ENCODE measurements at places on chromosomes 7 and 10.

- DNase-seq, result no peak
Measured at GRCh38 chr10:79047875-79048638, 20.7 kb upstream of the ZMIZ1 start.

- no peak for DNase-seq
Measured at GRCh38 chr7:66150471-66150870, 35.8 kb downstream of the CRCP start.

DNA sequence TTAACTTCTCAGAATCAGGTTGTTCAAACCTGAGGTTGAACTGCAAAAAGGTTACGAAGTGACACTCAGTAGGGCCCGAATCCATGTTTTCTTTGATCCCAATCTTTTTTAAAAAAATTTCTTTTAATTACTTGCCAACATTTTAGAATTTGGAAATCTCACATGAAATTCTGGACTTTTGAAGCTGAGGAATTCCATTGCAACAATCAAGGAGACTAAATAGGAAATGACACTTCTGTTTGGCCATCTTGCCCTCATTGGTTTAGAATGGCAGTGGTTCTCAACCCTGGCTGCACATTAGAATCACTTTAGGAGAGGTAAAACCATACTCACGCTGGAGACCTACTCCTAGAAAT is 471 bp upstream of the TOMM7 start:
- DNase-seq, result no peak

- DNase-seq, result no peak
Measured at GRCh38 chr7:91067242-91067641, 197.0 kb upstream of the FZD1 start.

- DNase-seq, result no peak
Measured at GRCh38 chr10:11538834-11539190, 72.6 kb downstream of the USP6NL start.

- no peak for DNase-seq
Measured at GRCh38 chr7:138370956-138371355, 89.1 kb upstream of the TRIM24 start.

- DNase-seq, result no peak
Measured at GRCh38 chr10:88915781-88916180, 35.7 kb downstream of the STAMBPL1 start.

DNA sequence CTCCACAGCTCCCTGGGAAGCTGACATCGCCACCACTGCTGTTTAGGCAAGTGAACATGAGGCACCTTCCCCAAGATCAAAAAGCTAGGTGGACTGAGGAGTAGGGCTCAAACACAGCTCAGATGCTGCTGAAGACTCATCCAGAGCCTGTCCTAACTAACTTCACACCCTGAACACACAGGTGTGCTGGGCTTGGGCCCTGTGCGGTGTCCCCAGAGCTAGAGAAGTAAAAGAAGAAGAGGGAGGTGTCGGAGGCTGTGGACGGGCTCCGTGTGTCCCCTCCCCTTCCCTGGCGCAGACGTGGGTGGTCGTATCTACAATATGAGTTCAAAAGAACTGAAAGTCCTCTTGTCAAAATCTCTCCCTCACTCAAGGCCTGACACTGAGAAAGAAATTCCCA is 373.4 kb upstream of the MGMT start:
- no peak for DNase-seq

DNA sequence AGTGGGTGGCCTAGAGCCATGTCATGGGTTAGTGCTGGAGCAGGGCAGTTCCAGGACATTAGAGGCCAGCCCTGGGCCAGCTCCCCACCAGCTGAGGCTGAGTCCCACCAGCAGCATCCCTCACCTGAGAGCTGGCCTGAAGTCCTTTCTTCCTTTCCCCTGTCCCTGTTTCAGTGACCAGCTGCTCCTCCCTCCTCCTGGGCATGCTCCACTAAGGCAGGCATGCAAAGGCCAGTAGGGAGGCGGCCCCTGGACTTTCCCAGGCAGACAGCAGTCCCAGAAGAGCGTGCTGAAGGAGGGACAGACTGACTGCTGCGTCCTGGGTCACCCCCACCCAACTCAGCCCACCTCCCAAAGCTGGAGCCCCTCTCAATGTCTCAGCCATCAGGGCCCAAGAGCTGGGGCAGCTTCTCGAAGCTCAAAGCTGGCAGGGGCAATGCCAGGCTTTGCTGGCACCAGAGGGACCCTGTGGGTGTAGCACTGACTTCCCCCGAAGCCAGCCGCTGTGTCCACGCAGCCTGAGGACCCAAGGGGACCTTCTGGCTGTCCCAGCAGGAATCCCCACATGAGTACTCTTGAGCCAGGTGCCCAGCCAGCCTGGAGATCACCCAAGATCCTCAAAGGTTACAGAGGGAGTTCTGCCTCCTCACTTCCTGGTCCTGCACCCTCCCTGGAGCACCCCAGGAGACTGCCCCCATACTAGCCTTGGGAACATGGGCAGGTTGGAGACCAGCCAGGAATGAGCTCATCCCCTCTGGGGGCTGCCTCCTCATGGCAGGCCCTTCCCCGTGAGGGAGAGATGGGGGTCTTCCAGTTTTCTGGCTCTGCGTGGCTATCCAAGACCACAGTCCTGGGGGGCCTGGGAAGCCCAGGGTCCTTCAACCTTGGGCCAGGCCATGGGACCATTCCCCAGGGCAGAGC is 35.2 kb upstream of the RET start:
- DNase-seq, result no peak

- DNase-seq, result no peak
Measured at GRCh38 chr7:1271046-1271445, 38.4 kb downstream of the UNCX start.

- DNase-seq, result no peak
Measured at GRCh38 chr10:103692952-103693811, 162.2 kb downstream of the SH3PXD2A start.

DNA sequence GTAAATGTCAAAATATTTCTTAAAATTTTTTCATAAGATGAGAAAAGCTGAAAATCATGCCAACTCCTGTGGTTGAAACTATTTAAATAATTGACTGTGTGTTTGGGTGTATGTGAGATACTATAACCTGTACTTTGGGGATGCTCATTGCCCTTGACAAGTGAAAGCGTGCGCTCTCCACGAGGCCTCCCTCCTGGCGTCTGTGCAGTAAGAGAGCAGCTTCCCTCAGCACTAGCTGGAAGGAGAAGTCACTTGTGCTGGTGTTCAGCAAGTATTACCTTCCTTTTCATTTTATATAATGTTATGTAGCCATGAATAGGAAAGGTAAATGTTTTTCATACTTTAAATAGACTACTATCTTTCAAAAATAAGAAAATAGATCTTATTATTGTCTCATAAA is 118.9 kb downstream of the ZEB1 start:
- no peak for DNase-seq

DNA sequence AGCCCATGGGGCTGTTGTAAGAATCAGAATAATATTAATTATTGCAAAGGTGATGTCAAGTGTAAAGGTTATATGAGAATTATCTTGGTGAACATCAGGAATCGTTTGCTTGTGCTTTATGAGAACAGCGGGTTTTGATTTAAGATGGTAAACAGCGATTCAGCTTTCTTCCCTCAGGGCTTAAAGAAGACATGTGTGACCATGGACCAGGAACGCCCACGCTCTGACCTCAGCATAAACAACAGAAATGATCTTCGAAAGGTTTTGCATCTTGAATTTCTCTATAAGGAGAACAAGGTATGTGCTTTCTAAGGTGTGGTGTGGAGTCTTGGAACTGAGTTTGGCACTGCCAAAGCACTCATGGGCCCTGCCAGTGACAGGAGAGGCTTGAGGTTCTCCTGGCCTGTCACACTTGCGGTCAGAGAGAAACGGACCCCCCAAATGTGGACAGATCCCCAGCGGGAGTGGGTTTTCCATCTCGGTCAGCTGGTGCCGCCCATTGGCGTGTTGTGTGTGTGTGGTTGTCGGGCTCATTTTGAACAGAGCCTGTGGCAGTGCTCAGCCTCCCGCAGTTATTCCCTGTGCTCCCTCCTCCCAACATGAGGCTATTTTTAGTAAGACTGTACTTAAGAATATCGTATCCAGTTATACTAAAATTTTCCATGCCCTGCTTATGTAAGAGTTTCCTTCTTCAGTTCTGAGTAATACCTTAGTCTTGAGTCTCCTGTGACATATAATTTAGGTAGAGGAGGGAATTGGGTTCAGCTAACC is 7.2 kb downstream of the MINDY4 start:
- no peak for DNase-seq

DNA sequence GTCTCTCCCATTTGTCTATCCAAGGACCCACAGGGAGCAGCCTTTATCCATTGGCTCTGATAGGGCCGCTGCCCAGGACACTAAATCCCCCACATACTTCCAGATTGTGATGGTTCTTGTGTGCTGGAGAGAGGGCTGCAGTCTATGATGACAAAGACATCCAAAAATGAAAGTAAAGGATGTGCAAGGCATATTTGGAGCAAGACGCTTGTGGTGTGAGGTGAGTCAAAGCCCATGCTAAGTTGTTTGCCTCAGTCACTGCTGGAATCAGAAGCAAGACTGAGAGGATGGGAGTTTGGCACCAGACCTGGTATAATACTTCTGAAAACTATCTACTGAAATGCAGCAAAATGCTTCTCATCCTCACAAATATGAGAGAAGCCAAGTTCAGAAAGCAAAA is 22.7 kb downstream of the ZNF22 start:
- DNase-seq, result no peak

- DNase-seq, result no peak
Measured at GRCh38 chr7:1090686-1091643, 3.1 kb downstream of the GPER1 start.

- DNase-seq, result no peak
Measured at GRCh38 chr10:4057021-4057420, 272.0 kb upstream of the KLF6 start.

DNA sequence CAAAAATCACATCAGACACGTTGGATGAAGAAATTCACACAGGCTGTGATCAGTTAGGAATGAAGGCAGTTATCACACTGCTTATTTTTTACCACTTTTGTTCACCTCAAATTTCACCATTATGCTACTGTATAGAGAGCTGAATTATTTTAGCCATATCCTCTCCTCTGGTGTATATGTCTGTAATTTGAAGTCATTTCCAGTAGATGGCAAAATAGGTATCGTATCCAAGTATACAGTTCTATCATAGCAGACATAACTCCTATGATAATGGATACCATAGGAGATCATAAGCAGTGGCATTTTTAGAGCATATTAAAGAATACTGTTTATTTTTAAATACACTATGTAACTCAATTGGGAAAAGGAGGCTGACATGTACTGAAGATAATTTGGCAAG is 909.7 kb downstream of the DNAJB9 start:
- DNase-seq, result no peak

DNA sequence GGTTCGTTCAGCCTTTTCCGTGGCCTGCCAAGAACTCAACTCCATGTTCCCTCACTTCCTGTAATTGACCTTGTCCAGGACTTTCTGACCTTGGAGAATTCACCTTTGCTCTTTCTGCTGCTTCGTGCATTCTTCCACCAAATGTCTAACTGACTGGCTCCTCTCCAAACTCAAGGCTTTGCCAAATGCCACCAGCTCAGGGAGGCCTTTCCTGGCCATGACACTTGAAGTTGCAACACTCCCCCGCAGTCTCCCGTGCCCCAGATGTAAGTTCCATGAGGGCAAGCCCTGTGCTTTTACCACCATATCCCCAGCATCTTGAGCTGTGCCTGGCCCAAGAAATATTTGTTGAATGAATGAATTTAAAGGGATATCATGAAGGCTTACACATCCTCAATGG is 238.4 kb downstream of the ARHGAP21 start:
- DNase-seq, result no peak

DNA sequence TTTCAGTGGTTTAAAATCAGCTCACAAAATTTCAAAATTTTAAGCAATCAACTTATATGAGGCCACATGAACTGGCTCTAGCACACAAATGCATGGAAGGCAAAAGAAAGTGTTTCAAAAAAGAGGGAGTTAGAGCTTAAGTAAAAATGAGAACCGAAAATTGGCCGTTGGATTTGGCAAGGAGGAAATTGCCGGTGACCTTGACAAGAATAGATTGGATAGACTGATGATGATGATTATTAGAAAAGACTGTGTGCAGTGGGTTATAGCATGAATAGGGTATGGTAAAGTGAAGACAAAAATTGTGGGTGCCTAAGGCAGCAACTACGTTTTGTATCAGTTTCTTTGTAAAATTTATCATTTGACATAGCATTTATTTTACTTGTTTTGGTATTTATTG is 175.7 kb downstream of the SEMA3D start:
- DNase-seq, result no peak

- no peak for DNase-seq
Measured at GRCh38 chr10:3568392-3568791, 216.6 kb downstream of the KLF6 start.

- DNase-seq, result no peak
Measured at GRCh38 chr7:84394219-84394618, 199.6 kb upstream of the SEMA3A start.

DNA sequence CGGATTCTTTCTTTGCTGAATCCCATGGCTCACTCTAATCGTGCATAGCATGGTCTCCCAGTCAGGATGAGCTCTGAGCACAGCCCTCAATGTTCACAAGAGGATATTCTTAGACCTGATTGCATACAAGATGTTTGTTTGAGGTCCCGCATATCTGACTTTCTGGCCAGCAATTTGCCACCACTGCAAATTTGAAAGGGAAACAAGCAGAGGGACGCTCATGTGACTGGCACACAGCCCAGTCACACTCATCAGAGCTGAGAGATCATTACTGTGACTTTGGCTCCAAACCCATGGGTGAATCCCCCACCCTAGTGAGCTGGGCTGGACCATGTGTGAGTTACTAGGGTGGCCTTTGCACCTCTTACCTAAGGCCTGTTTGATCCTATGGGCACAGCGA is 9.9 kb downstream of the TAS2R41 start:
- DNase-seq, result no peak

GRCh38 chr10:72291019-72291532 is 17.4 kb downstream of the DDIT4 start:
- DNase-seq, result no peak

- DNase-seq, result no peak
Measured at GRCh38 chr7:48734695-48735406, 189.5 kb upstream of the CDC14C start.

DNA sequence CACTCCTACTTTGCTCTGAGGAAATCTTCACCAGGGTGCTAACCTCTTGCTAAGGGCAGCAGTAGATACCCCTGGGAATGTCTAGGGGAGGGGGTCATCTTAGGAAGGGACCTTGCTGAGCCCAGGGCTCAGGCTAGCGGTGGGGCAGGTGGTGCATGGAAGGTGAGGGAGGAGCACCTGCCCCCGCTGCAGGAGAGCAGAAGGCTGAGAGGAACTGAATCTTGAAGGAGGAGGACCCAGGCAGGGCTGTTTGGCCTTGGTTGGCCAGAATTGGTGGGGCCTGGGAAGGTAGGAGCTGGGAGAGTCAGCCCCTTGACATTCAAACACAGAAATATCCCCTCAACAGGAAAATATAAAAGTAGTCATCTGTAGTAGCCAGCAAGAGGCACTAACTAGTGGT is 7.0 kb downstream of the CALHM3 start:
- no peak for DNase-seq

GRCh38 chr10:132102071-132102716 is 36.4 kb downstream of the JAKMIP3 start:
- DNase-seq, result no peak

Data from neural crest cell (in vitro differentiated cells).